H1 (cell line): ENCODE measurements at places on chromosomes 3 and 15. TPM values are rescaled to one million over a fixed set of nuclear protein-coding genes. Genes with fewer than 3 reads are reported as not detected.

GPR62 gene
- 0.19 and 0.22 TPM in 2 replicates for total RNA-seq

USF3 gene
- total RNA-seq = 18.5 and 18.8 TPM in 2 replicates

SPINK8 gene
- total RNA-seq = not detected in 2 replicates

DLEC1 gene
- total RNA-seq = 0.75 and 0.76 TPM in 2 replicates

TTBK2 gene
- 13.1 and 18.2 TPM in 2 replicates for total RNA-seq

TRH gene
- total RNA-seq = not detected in 2 replicates

CDC25A gene
- 62.1 and 65.0 TPM in 2 replicates for total RNA-seq

TIMMDC1 gene
- 128 and 130 TPM in 2 replicates for total RNA-seq

PRTG gene
- 3.2 and 3.4 TPM in 2 replicates for total RNA-seq

FAM107A gene
- total RNA-seq = 0.57 and 0.65 TPM in 2 replicates

GP9 gene
- total RNA-seq = not detected in 2 replicates

FSTL1 gene
- total RNA-seq = 502 and 516 TPM in 2 replicates

CPN2 gene
- total RNA-seq = not detected in 2 replicates

BOC gene
- 6.0 and 6.9 TPM in 2 replicates for total RNA-seq

USP8 gene
- 57.5 and 66.2 TPM in 2 replicates for total RNA-seq

ZBED2 gene
- total RNA-seq = not detected in 2 replicates

MKRN2OS gene
- total RNA-seq = 0.41 TPM in 1 of 2 replicates, not detected in the other

HYKK gene
- 3.1 and 3.7 TPM in 2 replicates for total RNA-seq

NR1I2 gene
- total RNA-seq = 0.28 and 0.44 TPM in 2 replicates

PRICKLE2 gene
- 8.0 and 8.9 TPM in 2 replicates for total RNA-seq

SOX2 gene
- total RNA-seq = 247 and 260 TPM in 2 replicates

AGTR1 gene
- total RNA-seq = not detected in 2 replicates

ACKR4 gene
- total RNA-seq = not detected in 2 replicates

AMIGO3 gene
- 1.6 and 2.9 TPM in 2 replicates for total RNA-seq

RHO gene
- total RNA-seq = not detected in 2 replicates
